ENCODE measurements at places on chromosomes 7 and 10. TPM values are rescaled to one million over a fixed set of nuclear protein-coding genes. Genes with fewer than 3 reads are reported as not detected.

The GPAM gene
- total RNA-seq = 12.7 TPM

The TRPV6 gene
- total RNA-seq = 27.7 TPM

The PON3 gene
- 5.5 TPM for total RNA-seq

The CACNB2 gene
- total RNA-seq = 14.3 TPM

The SLC16A9 gene
- 8.0 TPM for total RNA-seq

The TEX47 gene
- total RNA-seq = not detected

The LRIT1 gene
- not detected for total RNA-seq

The HHEX gene
- 6.3 TPM for total RNA-seq

The CPA1 gene
- total RNA-seq = not detected

The LEP gene
- 0.89 TPM for total RNA-seq

The KCND2 gene
- 4.9 TPM for total RNA-seq

All from ureter (tissue), 1 donor.